Progenitor cell of endocrine pancreas (in vitro differentiated cells): ENCODE measurements at places on chromosomes 7 and 10. TPM values are rescaled to one million over a fixed set of nuclear protein-coding genes. Genes with fewer than 3 reads are reported as not detected.

TRPV6 gene
- 5.7 and 6.2 TPM in 2 replicates for total RNA-seq

CACNA2D1 gene
- 25.1 and 27.4 TPM in 2 replicates for total RNA-seq

DNA sequence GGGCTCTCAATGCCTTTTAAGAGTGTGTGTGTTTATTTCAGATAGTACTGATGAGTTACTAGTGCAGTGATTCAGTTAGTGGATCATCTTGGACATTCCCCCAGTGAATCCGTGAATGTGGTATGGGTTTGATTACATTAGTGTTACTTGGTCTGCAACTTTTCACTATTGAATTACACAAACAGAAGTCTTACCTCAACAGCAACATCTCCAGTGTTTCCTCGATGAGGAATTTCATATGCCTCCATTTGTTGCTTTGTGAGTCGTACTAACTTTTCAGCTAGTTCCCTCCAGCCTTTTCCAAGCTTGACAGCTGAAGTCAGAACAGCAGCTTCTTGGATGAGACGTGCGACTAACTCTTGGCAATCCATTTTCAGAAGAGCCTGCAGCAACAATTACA, 63.2 kb downstream of the MACC1 start:
- H3K27me3 ChIP-seq = no peaks in the 10 kb centered on the region
- H3K4me1 ChIP-seq = peaks cover 15% of the 10 kb centered on the region
- peaks cover 16% of the 10 kb centered on the region for H3K36me3 ChIP-seq
- H3K4me3 ChIP-seq = no peak overlapping the region
- no peak overlapping the region for H3K27ac ChIP-seq

- peak overlapping the region; percentile 93 for H3K27ac ChIP-seq
- H3K27me3 ChIP-seq = no peaks in the 10 kb centered on the region
- peak overlapping the region; percentile 45 for H3K4me3 ChIP-seq
- H3K4me1 ChIP-seq = peaks cover 49% of the 10 kb centered on the region
- H3K36me3 ChIP-seq = peaks cover 14% of the 10 kb centered on the region
Measured at GRCh38 chr10:62048919-62049623, 147.6 kb downstream of the ARID5B start.

NUTM2E gene
- total RNA-seq = 0.36 and 0.40 TPM in 2 replicates

DNA sequence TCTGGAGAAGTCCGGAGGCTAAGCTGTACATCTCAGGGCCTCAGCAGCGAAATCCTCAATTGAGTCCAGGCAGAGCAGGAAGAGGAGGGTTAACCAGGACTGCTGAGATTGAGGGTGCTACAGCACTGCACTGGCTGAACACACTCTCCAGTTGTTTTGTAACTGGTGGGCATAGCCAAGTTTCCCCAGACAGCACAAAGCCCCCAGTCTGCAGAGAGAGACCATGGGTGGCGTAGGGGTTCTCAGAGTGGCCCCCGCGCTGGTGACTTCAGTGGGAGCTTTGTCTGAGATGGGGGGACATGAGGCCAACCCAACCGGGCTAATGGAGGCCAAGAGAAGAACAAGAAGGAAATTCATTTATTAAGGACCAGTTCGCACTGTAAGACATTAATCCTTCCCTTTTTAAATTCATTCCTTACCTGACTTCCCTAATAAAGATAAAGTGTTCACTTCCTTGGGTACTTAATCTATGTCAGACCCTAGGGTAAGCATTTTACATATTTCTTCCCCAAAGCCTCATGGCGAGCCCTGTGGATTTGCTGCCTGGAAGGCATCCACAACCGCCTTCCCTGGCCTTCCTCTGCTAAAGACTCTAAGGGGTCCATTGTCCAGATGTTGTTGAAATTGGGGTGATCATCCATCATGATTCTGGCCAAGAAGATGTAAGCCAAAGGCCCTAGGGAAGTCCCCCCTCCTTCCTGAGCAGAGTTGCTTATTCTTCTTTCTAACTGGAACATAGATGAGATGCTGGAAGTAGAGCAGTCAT, 121.4 kb upstream of the CHST15 start:
- no peak overlapping the region for H3K4me3 ChIP-seq
- DNase-seq = no peak
- H3K27ac ChIP-seq = no peak overlapping the region
- peaks cover 3% of the 10 kb centered on the region for H3K27me3 ChIP-seq
- H3K36me3 ChIP-seq = no peaks in the 10 kb centered on the region

DNA sequence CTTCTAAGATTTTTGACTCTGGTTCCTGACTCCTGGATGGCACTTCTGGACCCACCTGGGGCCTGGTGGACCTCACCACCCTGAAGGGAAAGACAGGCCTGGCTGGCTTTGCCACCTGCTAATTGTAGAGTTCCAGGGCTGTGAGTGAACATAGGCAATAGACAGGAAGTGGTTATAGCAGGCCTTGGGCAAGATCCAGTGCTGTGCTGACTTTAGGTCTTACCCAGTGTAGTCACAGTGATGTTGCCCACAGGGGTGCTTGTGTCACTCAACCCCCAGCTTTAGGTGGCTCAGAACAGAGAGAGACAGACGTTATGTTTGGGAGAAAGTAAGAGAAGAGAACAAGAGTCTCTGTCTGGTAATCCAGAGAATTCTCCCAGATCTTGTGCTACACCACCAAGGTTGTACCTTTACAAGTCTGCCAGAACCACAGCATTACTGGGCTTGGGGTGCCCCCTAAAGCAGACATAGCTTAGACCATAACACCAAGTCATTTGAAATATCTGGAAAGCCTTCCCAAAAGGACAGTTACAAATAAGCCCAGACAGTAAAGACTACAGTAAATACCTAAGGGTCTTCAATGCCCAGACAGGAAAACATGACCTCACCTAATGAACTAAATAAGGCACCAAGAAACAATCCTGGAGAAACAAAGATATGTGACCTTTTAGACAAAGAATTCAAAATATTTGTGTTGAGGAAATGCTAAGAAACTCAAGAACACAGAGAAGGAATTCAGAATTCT, 303.4 kb downstream of the PCLO start:
- no peak for DNase-seq
- H3K4me3 ChIP-seq = no peak overlapping the region
- no peak overlapping the region for H3K27ac ChIP-seq
- peaks cover 1% of the 10 kb centered on the region for H3K36me3 ChIP-seq

DNA sequence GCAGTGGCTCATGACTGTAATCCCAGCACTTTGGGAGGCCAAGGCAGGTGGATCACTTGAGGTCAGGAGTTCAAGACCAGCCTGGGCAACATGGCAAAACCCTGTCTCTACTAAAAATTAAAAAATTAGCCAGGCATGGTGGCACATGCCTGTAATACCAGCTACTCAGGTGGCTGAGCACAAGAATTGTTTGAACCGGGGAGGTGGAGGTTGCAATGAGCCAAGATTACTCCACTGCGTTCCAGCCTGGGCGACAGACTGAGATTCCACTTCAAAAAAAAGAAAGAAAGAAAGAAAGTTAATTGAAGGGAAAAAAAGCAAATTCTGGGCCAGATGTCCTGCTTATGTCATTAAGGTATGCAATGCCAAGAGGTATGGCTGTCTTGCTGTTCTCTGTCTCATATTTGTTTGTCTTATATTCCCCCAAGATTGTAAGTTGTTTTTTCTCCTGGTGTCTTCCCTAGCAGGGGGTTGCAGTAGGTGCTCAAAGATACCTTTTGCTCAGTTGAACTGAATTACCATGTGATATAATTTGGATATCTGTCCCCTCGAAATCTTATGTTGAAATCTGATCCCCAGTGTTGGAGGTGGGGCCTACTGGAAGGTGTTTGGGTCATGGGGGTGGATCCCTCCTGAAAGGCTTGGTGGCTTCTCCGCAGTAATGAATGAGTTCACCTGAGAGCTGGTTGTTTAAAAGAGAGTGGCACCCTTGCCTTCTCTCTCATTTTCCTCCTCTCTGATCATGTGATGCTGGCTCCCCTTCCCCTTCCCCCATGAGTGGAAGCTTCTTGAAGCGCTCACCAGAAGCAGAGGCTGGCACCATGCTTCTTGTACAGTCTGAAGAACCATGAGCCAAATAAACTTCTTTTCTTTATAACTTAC, 60.9 kb downstream of the MYOF start:
- no peak overlapping the region for H3K4me3 ChIP-seq
- no peaks in the 10 kb centered on the region for H3K27me3 ChIP-seq
- no peaks in the 10 kb centered on the region for H3K36me3 ChIP-seq
- peaks cover 42% of the 10 kb centered on the region for H3K4me1 ChIP-seq
- H3K27ac ChIP-seq = peak overlapping the region; percentile 95

DNA sequence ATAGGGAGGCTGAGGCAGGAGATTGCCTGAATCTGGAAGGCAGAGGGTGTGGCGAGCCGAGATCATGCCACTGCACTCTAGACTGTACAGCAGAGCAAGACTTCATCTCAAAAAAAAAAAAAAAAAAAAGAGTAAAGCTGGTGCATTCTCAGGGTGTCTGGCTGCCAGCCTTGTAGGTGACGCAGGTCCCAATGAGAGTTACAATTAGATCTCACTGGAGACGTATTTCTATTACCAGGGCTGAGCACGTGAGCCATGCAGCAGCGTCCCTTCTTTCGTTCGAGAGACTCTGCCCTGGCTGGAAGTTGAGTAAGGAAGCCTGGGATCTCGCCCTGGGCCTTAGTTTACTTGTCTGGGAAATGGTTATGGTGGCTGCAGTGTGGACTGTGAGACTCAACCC, 22.4 kb upstream of the ZMIZ1 start:
- H3K27ac ChIP-seq = no peak overlapping the region
- no peaks in the 10 kb centered on the region for H3K36me3 ChIP-seq
- H3K27me3 ChIP-seq = peaks cover 7% of the 10 kb centered on the region
- no peak overlapping the region for H3K4me3 ChIP-seq
- H3K4me1 ChIP-seq = peaks cover 14% of the 10 kb centered on the region

AGFG2 gene
- total RNA-seq = 9.8 and 10.3 TPM in 2 replicates

DNA sequence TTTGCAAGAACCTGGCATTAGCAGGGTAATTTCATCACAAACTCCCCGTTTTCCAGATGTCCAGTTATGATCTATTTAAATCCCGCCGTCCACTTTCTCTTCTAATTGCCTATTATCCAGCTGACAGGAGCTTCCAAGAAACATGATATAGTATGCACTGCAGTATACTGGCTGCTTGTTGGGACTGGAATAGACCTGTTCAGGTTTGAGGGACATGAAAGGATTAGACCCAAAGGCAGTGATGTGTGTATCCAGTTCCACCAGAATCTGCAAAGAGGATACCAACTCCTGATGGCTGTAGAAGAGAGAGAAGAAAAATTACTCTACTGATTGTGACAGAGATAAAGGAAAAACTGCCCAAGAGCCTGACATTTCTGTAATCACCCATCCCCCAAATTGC, 8.9 kb downstream of the MSS51 start:
- no peak for DNase-seq
- H3K27ac ChIP-seq = no peak overlapping the region
- no peaks in the 10 kb centered on the region for H3K27me3 ChIP-seq

DNA sequence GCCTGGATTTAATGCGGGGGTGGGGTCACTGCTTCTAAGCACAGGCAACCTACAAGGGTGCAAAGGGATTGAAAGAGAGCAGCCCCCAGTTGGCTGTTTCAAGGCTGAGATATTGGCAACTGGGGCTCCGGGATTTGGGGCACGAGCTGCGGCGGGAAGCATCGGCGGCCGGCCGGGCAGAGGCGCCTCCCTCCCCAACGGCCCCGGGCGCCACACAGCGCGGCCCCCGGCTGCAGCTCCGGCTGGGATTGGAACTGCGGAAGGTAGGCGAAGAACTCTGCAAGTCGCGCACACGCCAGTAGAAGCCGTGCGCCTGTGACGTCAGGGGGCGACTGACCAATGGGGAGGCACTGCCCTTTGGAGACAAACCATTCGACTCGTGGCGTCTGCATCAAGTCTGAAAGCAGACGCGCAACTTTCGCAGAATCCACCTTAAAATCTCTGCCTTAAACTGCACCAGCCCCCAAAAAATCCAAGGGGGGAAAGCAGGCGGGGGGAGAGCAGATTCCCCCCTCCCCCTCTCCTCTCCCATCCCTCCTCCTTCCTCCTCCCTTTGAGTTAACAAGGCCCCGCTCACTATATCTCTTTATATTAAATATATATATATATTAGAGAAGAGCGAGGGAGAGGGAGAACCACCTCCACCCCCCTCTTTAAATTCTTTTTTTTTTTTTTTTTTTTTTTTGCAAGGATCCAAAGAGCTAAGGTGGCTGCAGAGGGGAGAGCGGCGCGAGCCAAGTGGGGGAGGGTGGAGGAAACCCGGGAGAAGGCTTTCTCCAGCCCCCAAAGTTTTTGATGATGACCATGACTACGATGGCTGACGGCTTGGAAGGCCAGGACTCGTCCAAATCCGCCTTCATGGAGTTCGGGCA, at the start of gene DLX6:
TSS of gene DLX6 (plus strand) at position 371 of the 872 bp plus-strand sequence. CDS start at position 796, 425 bp downstream.
- no peak for DNase-seq
- peak within 1 kb of the TSS; percentile 52 for H3K27ac ChIP-seq
- no peaks in the 10 kb centered on the region for H3K36me3 ChIP-seq
- H3K27me3 ChIP-seq = peaks cover 89% of the 10 kb centered on the region
